ENCODE measurements at places on chromosomes 7 and 10.

DNA sequence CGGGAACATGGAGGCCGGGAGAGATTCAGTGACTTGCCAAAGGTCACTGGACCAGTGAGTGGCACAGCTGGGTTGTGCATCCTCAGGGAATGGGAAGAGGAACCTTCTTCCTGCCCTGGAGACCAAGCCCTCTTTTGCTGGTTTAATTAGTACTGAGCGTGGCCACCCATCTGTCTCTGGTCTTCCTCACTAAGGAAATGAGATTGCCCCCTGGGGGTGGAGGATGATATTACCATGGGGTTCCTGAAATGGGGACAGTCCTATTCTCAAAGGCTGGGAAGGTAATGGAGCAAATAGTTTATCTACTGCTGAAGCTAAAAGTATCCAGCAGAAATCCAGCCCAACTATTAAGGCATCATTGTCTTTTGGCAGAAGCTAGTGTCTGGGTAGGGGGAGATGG, 98.6 kb upstream of the FGFR2 start:
- no peak for DNase-seq

- no peak for DNase-seq
These were observed 4.8 kb downstream of the NUB1 start for GRCh38 chr7:151346470-151346769.

- DNase-seq: no peak
These were observed 177.9 kb downstream of the TAX1BP1 start for GRCh38 chr7:27917774-27918314.

- DNase-seq: no peak
These were observed 96.4 kb downstream of the LRRC18 start for GRCh38 chr10:48843198-48843597.

DNA sequence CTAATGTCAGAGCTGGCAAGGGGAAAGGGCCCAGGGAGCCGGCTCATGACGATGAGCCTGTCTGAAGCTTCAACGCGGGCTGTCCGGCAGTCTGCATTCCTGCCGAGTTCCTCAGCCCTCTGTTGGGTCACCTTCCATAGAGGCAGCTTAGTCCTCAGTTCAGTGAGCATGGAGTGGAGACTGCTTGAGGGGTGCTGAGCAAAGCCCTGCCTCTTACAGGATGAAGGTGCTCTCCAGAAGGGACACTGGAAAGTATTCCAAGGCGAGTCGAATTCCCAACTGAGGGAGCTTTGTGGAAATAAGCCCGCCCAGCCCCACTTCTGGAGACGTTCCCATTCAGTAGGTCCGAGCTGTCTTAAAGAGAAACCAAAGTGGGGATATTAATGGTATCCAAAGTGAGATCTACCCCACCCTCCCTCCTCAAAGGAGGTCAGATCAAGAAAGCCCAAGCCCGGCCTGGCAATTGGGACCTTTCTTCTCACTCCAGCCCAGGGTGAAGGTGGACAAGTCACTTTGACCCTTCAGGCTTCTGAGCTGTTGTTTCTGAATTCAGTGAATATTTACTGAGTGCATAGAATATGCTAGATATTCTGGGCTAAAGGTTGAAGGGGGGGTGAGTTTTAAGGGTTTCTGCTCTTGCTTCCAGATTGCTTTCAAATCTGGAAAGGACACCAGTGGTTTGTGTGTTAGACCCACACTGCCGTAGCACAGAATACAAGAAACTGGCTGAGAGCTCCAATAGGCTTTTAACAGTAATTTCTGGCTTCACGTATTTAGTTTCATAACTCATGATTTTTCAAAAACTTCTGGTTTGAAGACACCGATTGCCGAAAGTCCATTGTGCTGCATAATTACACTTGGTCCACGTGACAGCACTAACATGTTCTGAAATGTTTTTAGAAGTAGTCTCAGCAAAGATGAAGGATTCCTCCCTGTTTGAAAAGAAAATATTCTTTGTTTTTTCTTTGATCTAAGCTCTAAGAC, 3.5 kb downstream of the EGFR start:
- DNase-seq: no peak

DNA sequence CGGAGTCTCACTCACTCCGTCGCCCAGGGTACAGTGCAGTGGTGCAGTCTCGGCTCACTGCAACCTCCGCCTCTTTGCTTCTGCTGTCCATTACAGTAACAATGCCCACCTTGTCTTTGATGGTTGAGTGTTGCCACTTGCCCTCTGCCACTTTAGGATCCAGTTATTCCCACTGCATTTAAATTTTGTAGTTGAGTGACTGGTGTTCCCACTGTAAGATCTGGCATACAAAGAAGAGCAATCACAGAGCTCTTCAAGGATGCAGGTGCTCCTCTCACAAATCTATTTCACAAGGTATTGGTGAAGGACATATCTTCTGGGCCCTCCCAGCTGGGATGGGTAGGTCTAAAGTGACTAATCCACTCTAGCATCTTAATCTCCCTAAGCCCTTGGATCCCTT, 12.6 kb downstream of the PTER start:
- DNase-seq: no peak

GRCh38 chr7:2718296-2718965, 30.4 kb downstream of the AMZ1 start:
- no peak for DNase-seq

- DNase-seq: no peak
These were observed 123.3 kb downstream of the NRCAM start for GRCh38 chr7:108332937-108333336.

GRCh38 chr7:129690701-129691100, 79.2 kb downstream of the NRF1 start:
- DNase-seq: no peak

- DNase-seq: no peak
These were observed 62.4 kb upstream of the GDF10 start for GRCh38 chr10:47237316-47238260.

- no peak for DNase-seq
These were observed 33.9 kb upstream of the GPR37 start for GRCh38 chr7:124799448-124799847.

- DNase-seq: no peak
These were observed 64.0 kb downstream of the INPP5A start for GRCh38 chr10:132601567-132601966.

- DNase-seq: peak; percentile 53
These were observed 241.5 kb downstream of the PHTF2 start for GRCh38 chr7:78039790-78040776.

- no peak for DNase-seq
These were observed 68.2 kb upstream of the AGK start for GRCh38 chr7:141483044-141483443.

DNA sequence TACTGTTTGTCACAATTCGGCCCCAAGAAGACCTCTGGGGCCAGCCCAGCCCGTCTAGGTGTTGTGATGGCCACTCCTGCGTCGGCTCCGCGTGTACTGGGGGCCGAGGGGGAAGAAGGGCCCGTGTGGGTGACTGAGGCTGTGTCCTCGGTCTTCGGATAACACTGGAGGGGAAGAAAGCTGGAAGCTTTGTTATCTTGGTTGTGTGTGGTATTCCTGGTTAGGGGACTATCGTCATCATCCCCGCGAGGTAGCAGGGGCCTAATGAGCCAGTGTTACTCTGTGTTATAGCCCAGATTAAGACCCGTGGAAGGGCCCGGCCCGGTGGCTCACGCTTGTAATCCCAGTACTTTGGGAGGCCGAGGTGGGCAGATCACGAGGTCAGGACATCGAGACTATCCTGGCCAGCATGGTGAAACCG, 854 bp downstream of the MTG1 start:
- no peak for DNase-seq

- no peak for DNase-seq
These were observed 550.0 kb downstream of the MDFIC start for GRCh38 chr7:115471891-115472290.

DNA sequence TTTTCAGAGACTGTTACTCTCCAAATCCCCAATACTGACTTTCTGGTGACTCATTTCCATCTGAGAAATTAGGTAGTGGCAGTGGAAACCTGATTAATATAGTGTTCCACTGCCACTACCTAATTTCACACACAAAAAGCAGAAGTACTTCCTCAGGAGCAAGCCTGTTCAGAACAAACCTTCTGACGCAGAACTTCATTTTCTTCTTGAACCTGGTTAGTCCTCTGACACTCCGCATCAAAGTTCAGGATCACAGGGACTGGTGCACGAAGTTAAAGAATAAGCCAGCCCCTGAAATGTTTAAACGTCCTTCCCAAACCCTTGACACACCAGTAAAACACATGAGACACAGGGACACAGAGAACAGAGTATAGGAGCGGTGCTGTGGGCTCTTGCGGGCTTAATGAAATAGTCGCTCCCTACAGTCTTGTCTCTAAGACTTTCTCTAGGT, 4.4 kb downstream of the WDR91 start:
- no peak for DNase-seq

- no peak for DNase-seq
These were observed 45.1 kb downstream of the CYP2C9 start for GRCh38 chr10:94983555-94983954.

GRCh38 chr10:13184730-13185514, 23.6 kb downstream of the MCM10 start:
- DNase-seq: no peak

- no peak for DNase-seq
These were observed 21.4 kb upstream of the GSDME start for GRCh38 chr7:24778543-24779282.

DNA sequence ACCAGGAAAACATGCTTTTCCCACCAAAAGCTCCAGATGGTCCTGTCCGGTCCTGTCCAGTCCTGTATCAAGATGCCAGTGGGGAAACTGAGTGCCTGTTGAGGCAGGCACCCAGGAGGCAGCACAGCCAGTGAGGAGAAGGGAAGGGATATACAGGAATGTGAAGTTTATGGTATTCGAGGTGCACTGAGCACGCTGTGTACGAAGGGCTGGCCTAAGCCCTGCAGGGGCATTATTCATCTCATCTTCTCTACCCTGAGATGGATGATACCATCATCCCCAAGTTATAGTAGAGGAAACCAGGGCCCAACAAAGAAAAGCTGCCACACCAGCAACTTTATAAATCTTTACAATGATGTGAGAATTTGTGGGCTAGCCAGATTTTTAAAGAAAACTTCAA, 23.4 kb upstream of the FXYD4 start:
- no peak for DNase-seq

- no peak for DNase-seq
These were observed 122.8 kb upstream of the ZNF92 start for GRCh38 chr7:65250697-65251395.

DNA sequence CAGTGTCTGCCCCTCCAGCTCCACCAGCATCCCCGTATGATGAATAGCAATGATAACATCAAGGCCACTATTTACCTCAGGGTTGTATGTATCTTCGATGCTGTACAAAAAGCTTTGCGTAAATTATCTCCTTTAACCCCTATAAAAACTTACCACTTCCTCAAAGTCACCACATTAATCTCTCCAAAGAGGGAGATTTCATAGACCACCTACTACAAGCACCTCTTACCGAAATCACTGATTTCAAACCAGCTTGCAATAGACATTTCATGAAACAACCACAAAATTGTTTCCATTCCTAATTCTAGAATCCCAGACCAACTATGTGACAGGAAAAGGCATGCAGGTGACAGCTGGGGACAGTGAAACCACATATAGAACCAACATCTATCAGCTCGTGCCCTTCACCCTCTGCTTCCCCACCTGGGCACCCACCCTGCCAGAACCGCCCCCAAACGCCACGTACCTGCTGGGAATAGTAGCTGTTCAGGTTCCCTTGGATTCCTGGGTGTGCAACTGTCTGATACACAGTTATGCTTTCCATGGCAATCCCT, 20.1 kb upstream of the MMP21 start:
- no peak for DNase-seq

GRCh38 chr10:122293961-122294380, 22.9 kb downstream of the BTBD16 start:
- no peak for DNase-seq

GRCh38 chr7:143382126-143382790, 1.1 kb downstream of the ZYX start:
- DNase-seq: no peak

GRCh38 chr7:100720671-100721504, 620 bp downstream of the EPO start:
- DNase-seq: no peak

GRCh38 chr10:120400601-120401000, 56.4 kb upstream of the PLPP4 start:
- DNase-seq: no peak

- DNase-seq: no peak
These were observed 16.0 kb downstream of the CHST15 start for GRCh38 chr10:124077208-124077993.

DNA sequence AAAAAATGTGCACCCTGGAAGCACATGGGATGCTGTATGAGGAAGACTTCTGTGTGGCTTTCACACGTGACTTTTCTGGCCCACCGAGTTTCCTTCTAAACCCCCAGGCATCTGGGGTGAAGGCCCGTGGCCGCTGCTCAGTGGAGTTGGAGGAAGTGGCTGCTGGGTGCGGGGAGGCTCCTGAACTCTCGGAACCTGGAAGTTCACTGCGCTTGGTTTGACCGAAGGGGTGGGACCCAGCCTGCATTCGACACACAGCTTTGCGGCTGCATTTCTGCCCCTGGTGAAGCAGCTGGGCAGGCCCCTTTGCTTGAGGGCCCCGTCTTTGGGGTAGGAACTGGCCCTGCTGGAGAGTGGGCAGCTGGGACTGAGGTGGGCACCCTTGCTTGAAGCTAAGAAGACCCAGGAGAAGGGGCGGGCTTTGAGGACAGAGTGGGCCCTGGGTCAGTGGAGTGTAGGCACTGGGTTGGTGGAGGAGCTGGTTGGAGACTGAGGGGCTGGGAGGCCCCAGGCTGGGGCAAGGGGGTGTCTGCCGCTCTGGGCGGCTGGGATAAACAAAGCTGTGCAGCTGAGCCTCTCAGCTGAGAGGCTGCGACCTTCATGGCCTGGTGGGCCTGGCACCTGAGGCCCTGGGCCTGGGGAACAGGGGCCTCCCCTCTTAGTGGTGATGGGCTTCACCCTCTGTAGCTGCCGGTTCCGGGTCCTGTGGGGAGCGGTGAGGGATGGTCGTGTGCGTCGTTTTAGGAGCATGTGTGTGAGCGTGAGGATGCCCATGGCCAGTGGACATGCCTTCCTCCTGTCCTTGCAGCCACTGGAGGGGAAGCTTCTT, 78.0 kb downstream of the INPP5A start:
- no peak for DNase-seq

- DNase-seq: no peak
These were observed 116.3 kb upstream of the DIP2C start for GRCh38 chr10:805620-806305.

DNA sequence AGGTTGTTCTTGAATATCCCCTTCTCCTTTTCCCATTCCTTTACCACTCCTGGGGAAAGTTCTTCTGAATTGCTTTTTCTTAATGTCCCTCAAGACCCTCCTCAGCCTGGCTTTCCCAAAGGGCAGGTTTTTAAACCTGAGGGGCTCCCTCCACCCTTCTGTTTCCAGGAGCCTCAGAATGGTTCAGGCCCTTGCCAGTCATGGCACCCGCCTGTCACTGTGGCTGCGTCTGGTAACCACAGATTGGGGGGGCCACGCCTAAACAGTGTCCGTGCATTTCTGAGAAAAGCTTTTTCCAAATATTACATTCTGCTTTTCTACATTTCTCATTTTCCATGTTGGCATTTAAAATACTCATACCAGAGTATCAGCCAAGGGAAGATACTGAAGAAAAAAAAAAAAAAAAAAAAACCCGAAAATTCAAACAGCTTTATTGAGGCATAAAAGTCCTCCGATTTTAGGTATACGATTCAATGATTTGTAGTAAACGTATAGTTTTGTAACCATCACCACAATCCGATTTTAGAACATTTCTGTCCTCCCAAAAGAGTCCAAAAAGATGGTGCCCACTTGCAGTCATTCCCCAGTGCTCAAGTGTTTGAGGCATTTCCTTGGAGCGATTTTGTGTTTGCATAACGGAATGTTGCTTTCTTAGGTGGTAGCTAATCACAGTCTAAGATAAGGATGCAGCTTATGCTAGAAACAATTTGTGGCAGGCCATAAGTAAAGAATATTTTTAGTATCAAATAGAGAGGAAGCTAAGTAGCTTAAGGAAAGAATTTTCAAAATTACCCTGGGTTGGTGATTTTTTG, 22.1 kb downstream of the HKDC1 start:
- DNase-seq: no peak

GRCh38 chr7:88169717-88170320, 50.0 kb downstream of the SRI start:
- peak; percentile 15 for DNase-seq

Measured in CD4-positive, alpha-beta T cell treated with Interleukin-10 for 1 hour (primary cell).